Hindlimb muscle (tissue), 1 donor: ENCODE measurements at places on chromosomes 3 and 15.

- no peak for DNase-seq
Measured at GRCh38 chr3:41276191-41276590, 76.9 kb downstream of the CTNNB1 start.

DNA sequence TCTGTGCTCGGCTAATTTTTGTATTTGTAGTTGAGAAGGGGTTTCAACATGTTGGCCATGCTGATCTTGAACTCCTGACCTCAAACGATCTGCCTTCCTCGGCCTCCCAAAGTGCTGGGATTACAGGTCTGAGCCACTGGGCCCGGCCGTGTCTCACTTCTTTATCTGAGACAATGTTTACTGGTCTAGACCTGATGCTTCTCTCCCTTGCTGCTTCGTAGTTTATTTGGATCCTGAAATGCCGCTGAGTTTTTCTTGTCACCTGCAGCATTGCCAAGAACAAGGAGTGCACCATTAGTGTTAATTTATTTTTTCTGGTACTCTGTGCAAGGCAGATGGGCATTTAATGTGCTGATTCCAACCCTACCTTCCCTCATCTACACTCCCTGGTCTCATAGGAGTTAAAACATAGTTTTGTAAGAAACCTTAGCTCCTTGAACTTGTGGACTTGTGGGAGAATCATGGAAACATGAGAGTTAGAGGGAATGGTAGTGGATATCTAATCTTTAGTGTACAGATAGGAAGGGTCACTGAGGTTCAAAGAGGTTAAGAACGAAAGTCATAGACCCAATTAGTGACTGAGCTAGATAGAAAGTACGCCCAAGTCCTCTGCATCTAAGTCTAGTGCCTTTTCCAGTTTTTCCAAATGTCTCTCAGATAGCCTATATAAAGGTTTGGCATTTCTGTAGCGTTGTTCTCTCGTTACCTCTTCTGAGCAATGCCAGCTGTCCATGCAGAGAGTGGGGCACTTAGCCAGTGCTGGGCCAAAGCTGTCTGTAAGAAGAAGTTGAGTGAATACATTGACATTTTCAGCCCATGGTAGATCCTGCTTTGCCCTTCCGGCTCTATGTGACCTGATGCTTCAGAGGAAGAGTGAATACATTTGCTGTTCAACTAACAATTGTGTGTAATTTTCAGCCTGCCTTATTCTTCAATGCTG lies 244.1 kb downstream of the LPP start:
- no peak for DNase-seq

GRCh38 chr15:80514071-80514780 lies 110.0 kb downstream of the ARNT2 start:
- DNase-seq, result no peak

DNA sequence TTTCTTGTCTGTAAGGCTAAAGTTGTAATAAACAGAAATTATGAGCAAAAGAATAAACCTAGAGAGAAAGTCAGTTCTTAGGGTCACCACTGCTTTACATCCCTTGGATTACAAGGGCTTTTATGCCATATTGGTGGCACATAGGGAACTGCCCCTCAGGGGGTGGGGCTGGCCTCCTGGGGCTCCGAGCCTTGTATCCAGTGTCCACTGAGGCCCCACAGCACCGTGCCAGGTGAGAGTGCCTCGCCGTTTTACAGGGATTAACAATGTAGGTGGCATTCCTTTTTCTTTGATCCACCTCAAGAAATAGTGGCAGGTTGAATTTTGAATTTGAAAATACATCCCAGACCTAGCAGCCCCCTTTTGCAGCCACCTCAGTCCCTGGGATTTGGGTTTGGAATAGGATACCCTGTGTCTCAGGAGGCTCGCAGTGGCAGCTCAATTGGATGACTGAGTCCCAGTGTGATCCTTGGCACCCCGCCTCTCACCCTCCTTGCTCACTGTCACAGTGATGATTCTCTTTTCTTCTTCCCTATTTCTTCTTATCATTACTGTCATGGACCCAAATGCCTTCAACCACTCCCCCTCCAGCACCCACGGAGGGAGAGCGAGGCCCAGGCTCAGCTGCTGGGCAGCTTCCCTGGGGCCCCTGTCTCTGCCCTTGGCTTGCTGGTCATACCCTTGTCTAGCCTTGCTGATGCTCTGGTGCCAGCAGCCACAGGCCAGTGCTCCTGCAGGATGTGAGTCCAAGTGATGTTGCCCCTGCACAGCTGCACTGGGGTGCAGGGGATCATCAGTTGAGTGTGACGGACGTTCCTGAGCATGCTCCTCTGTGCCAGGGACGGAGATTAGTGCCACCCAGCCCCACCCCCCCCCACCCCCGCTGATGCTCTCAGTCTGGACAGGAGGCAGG lies 137.9 kb downstream of the DNAJB8 start:
- no peak for DNase-seq

GRCh38 chr15:59867086-59867855 lies 136.8 kb upstream of the FOXB1 start:
- no peak for DNase-seq
